Astrocyte of the hippocampus (primary cell): ENCODE measurements at places on chromosomes 16 and 17.
A peak's percentile ranks its signal among the peaks of the same experiment; 100 is the strongest.

DNA sequence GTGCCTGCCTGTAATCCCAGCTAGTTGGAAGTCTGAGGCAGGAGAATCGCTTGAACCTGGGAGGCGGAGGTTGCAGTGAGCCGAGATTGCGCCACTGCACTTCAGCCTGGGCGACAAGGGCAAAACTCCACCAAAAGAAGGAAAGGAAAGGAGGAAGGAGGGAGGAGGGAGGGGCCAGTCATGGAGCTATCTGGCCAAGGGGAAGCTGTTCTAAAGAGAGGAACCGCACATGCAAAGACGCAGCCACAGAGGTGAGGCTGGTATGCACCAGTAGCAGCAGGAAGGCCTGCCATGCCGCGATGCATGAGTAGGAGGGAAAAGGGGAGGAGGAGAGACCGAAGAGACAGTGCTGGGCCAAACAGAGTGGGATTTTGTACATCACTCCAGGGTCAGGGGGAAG, 35.9 kb downstream of the HSBP1 start:
- DNase-seq, result no peak

- peak; percentile 34 for DNase-seq
Measured at GRCh38 chr17:29143894-29144293, 36.3 kb downstream of the MYO18A start.

GRCh38 chr17:67223924-67224323, 21.1 kb downstream of the HELZ start:
- DNase-seq, result no peak

DNA sequence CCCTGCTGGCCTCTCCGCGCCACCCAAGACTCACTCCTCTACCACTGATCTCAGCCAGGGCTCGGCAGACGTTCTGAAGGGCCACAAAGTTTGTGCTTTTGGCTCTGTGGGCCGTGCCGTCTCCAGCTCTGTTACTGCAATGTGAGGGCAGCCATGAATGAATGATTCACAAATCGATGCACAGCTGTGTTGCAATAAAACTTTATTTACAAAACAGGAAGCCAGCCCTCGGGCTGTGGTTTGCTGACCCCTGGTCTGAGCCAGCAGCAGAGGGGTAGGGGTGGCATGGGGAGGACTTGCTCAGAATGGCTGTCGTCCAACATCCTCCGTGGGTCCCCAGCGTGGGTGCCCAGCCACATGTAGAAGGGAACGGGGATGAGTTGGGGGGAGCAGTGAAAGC, 63.0 kb upstream of the PVALEF start:
- DNase-seq, result no peak

DNA sequence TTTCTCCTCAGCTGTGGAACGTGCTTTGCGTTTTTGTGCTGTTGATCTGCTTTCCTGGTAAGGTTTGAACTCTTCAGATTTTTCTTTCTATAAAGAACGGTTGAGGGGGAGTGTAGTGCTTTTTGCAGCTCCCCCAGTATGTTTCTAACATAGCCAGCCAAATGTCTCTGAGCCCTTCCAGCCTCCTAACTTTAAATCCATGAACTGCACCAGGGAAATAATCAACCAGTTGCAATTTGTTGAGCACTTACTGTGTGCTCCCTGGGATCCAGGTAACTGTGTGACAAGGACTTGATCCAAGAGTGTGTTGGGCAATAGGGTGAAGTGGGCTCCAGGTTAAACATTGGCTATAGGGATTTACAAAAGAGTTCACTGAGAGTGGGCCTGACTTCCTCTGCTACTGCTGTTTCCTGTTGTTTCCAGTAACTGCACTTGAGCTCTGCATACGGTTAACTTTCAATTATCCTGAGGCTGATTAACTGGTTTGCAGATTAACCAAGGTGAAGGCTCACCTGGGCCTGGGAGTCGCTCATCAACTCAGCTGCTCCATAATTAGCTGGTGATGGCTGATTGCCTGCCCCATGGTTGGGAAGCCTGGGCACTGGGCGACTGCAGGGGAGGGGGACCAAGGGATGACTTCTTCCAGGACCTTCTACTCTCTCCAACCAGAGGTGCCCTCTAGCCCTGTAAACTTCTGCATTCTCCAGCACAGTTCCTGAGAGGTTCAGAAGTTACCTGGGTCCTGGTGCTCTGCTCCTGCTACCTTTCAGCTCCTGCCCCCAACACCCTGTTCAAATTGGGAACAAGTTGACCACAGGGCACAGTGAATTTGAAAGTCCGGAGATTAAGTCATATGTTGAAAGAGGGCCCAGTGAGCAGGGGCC, 19.5 kb downstream of the HLF start:
- DNase-seq, result no peak

DNA sequence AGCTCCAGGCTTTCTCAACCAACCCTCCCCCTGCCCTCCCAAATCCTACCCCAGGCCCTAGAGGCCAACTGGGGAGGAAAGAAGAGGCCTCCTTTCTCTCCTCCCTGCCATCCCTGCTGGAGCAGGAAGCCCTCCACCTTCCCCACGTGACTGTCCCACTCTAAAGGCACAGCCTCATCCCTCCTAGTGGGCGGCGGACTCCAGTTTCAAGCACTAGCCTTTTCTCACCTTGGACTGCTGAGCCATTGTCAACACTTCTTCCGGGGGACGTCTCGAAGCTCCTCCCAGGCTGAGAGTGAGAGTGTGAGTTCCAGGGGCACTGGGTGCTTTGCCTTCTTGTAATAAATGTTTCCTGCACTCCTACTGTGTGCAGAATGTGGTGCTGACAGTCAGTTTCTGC, 21.4 kb upstream of the IRX6 start:
- DNase-seq, result no peak

DNA sequence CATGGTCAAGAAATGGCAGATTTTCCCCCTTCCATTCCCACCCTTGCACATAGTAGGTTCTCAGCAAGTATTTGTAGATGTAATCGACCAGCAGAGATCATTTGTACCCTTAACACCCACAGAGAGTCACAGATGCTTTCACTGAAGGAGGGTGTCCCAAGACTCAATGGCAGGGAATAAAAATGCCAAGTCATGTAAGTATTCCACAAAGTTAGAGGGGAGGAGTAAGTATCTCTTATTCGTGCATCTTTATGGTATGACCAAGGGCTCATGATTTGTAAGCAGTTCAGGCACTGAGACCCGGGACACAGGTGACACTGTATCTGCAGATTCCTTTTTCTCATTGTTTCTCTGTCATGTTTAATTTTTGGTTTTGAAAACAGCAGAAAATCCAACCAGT, 489.6 kb downstream of the MAF start:
- no peak for DNase-seq

DNA sequence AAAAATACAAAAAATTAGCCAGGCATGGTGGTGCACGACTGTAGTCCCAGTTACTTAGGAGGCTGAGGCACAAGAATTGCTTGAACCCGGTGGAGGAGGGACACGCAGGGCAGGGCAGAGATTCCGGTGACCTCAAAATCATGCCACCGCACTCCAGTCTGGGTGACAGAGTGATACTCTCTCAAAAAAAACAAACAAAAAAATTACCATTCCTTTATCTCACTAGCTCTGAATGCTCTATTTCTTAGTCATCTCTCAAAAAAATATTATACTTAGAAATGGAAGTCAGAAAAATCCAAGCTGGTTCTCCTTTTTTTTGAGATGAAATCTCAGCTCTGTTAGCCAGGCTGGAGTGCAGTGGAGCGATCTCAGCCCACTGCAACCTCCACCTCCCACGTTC, 40.8 kb downstream of the SPOP start:
- DNase-seq, result peak; percentile 41

DNA sequence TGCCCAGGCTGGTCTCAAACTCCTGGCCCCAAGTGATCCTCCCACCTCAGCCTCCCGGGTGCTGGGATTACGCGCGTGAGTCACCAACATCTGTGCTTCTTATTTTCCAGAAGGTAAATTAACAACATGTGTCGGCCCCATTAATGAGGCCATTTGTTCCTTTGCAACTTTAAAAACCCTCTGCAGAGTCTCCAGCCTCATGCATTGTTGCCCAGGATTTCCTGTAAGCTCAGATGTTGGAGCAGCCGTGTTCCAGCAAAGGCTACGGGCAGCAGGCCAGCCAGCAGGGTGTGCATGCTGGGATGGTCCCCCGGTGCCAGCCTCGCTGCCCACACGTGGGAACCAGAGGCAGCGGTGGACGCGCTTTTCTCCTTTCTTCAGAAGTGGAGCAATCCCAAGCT, 19.1 kb upstream of the HEXD start:
- peak; percentile 69 for DNase-seq

GRCh38 chr16:27761816-27762215, 211.9 kb downstream of the KATNIP start:
- peak; percentile 64 for DNase-seq

GRCh38 chr16:12063004-12063395, 86.5 kb downstream of the SNX29 start:
- DNase-seq, result no peak

DNA sequence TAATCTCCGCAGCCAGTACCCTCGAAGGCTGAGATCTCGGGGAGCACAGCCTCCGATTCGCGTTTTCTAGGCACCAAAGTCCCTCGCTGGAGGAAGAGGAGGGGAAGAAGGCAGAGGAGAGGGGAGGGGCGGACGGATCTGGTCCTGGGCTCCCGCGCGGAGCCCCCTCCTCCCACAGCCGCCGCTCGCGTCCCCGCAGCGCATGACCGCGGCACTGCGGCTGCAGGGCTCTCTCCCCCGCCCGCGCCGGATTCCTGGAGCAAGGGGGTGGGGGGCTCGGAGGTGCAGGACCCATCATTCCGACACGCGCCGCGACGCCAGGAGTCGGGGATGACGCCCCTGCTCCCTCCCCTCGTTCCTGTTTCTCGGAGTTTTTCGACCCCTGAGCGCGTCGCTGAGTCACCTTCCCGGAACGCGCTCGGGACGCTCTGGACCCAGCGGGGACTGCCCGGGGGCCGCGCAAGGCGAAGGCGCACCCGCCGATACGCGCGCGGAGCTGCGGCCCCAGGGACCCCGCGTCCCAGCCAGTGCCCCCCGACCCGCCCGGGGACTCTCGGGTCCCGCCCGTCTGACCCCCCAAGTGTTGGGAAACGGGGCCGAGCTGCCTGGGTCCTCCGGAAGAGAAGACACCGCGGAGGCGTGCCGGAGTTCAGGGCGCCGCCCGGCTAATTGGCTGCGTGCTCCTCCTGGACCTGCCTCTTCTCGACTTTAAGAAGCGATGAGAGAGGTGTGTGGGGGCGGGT, 1.4 kb upstream of the SPHK1 start:
- peak; percentile 83 for DNase-seq

- DNase-seq, result peak; percentile 55
Measured at GRCh38 chr17:10022416-10022815, 117.3 kb upstream of the RCVRN start.

GRCh38 chr16:14242769-14243168, 171.7 kb downstream of the MRTFB start:
- DNase-seq, result no peak

GRCh38 chr16:56898847-56899246, 33.1 kb upstream of the HERPUD1 start:
- no peak for DNase-seq

- peak; percentile 59 for DNase-seq
Measured at GRCh38 chr17:63476854-63477479, at the start of gene ACE. ACE (plus strand) TSS chr17:63477061; CDS start chr17:63477095, 34 bp downstream.

- DNase-seq, result peak; percentile 94
Measured at GRCh38 chr17:62791767-62792446, 16.2 kb downstream of the MARCHF10 start.

DNA sequence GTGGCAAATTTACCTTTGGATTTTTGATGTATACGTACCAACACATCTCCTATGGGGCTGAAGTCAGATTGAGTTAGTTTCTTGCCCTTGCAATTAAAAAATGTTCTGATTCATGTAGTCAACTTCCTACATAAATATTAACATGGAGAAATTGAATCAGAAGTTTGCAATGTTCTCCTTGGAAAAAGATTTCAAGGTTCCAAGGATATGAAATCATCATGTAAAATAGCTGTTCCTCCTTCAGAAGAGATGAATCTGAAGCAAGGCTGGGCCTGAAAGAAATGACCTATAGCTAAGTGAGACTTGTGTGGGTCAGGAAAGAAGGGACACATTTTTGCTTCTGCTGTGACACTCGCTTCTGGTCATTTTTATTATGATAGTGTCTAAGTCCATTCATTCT, 131.7 kb downstream of the RGS9 start:
- no peak for DNase-seq

- no peak for DNase-seq
Measured at GRCh38 chr16:29906520-29907244, 6.4 kb downstream of the ASPHD1 start.

DNA sequence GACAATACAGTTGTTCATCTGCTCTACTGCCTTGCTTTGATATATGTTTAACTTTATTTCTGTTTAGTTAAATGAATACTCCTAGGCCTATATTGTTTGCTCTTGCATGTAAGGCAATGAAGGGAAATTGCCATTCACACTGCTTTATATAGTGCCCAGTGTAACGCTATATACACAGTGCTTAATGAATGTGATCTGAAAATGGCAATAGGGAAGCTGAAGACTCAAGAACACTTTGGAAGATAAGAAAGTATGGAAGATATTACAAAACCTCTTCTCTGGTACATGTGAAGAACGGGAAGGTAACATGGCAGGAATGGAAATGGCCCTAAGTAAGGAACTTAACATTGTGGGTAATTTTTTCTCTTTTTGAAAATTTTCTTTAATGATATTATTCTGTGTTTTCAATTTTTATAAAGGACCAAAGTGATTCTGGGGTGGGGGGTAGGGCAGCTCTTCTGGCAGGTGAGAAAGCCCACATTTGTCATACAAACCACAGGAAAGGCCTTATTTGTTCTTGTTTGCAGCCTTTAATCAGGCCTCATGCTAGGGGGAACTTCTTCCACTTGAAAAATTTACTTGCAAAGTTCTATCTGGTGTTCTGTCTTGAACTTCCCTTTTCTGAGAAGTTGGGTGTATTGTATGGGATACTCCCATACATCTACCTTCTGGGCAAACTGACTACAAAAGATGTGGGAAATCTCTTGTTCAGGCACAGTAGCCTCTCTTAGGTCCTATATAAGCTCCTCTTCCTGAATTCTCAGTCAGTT, 100.8 kb upstream of the CORO6 start:
- no peak for DNase-seq

GRCh38 chr16:74304164-74304834, 7.7 kb downstream of the PSMD7 start:
- no peak for DNase-seq

GRCh38 chr17:49878931-49879904, 31.3 kb upstream of the TAC4 start:
- no peak for DNase-seq

GRCh38 chr17:339193-340061, 13.2 kb downstream of the RPH3AL start:
- no peak for DNase-seq

- no peak for DNase-seq
Measured at GRCh38 chr17:81009136-81009535, 17.5 kb downstream of the CHMP6 start.

- peak; percentile 6 for DNase-seq
Measured at GRCh38 chr17:73103641-73104335, 11.3 kb upstream of the SLC39A11 start.

- DNase-seq, result peak; percentile 84
Measured at GRCh38 chr16:86508947-86509758, 1.2 kb upstream of the FOXF1 start.

- no peak for DNase-seq
Measured at GRCh38 chr17:40464392-40464855, 21.2 kb downstream of the IGFBP4 start.

DNA sequence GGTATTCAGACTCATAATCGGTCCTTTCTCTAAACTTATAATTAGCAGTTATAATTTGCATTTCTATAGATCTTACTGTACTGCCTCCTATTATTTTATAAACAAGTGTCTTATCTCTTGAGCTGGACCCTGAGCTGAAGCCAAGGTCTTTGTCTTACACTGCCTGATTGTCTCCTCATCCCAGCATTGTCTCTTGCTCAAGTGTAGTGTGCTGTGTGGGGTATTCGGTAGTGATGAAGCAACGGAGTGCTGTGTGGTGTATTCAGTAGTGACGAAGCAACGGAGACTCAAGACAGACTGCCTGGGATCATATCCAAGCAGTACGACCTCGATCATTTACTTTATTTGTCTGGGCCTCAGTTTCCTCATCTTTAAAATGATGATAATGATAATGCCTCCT, 69.3 kb downstream of the COX10 start:
- no peak for DNase-seq
